ENCODE measurements at places on chromosomes 6 and 20.
A peak's percentile ranks its signal among the peaks of the same experiment; 100 is the strongest.

GRCh38 chr6:142671791-142672190, 273.2 kb downstream of the HIVEP2 start:
- no peak for DNase-seq

DNA sequence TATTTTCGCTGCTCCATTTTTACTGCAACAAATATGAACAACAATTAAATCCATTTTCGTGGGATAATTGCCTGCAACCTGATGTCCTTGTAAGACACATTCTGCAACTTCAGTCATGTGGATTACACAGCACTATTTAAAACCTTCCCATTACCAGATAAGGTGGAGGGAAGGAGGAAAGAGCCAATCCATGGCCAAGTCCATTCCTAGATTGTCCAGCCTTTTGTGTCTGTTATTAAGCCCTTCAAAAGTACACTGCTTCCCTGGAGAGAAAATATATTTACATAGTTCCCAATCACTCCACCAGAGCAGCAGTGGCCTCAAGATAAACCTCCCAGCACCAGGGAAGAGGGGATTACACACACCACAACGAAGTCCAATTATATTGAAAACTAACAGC, 347.9 kb downstream of the CDH26 start:
- DNase-seq = no peak

- no peak for DNase-seq
Measured at GRCh38 chr6:134474955-134475354, 157.0 kb upstream of the SGK1 start.

GRCh38 chr6:128303870-128304269, 216.5 kb downstream of the PTPRK start:
- DNase-seq = peak; percentile 55

GRCh38 chr6:10505529-10505928, 15.6 kb upstream of the GCNT2 start:
- no peak for DNase-seq

GRCh38 chr6:28884423-28885131, 39.2 kb downstream of the TRIM27 start:
- DNase-seq = peak; percentile 73

- peak; percentile 67 for DNase-seq
Measured at GRCh38 chr6:36033935-36034334, 6.3 kb downstream of the MAPK14 start.

GRCh38 chr20:55760586-55760985, 244.7 kb downstream of the CBLN4 start:
- no peak for DNase-seq

DNA sequence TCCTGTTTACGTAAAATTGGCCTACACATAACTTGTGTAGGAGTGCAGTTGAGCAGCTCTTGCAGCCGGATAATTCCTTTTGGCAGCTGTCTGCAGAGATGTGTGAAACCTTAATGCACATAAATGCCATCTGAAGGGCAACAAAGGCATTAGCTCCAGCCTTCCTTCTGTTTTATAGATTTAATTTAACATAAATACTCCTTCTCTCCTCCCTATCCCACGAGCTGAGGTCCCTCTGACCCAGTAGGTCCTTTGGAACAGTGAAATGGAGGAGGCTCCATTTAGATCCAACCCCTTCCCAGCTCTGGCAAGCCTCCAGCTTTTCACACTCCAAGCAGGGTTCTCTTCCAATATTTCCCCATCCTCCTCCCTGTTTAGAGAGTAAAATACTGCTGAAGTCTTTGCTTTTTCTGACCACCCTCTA, 6.5 kb downstream of the PLEKHG1 start:
- DNase-seq = no peak

GRCh38 chr6:1424306-1424927, 35.0 kb downstream of the FOXF2 start:
- DNase-seq = peak; percentile 56

- DNase-seq = peak; percentile 47
Measured at GRCh38 chr20:13610184-13610583, 28.5 kb downstream of the TASP1 start.

- DNase-seq = no peak
Measured at GRCh38 chr6:71509191-71510005, 220.8 kb downstream of the OGFRL1 start.

DNA sequence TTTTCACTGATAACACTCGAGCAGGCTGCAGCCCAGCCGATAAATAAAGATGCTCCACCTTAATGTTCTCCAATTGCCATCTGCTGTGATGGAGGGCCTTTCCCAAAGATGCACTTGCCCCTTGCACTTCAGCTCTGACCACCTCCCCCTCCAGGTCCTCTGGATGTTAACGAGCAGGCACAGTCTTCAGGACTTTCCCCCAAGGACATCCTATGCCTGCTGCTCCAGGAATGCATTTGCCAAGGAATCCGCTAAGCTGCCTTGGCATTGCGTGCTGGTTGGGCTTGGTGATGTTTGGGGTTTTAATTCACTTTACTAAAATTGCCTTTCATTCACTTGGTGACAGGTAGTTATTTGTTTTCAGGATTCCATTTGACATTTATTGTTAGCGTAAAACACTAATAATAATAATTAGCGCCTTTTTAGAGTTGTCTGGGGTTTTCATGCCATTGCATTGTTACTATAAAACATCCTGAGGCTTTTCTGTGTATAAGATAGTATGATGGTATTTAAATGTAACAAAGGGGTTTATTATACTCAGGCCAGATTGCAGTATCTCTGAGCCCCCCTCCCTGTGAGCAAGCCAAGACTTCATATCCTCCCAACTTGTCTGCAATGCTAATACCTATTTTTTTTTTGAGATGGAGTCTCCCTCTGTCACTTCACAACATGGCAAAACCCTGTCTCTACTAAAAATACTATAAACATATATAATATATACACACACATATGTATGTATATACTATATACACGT, 66.7 kb upstream of the TSHZ2 start:
- no peak for DNase-seq

- DNase-seq = no peak
Measured at GRCh38 chr6:170030284-170030815, 260.5 kb downstream of the DLL1 start.

DNA sequence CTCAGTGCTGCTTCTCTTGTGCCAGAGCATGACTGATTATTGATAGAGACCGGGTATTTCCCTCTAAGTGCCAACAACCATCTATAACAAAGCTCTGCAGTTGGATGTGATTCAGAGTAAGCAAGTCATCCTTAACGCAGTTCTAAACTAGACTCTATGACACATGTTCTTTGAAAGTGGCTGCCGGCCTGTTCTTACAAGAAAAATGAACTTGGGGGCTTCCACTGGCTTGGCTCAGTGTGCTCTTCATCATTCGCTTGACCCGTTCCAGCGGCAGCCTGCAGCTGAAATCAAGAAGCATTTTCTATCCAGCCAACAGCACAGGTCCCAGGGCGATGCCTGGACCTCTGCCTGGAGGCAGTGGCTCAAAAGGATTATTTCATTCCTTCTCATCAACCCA, 29.8 kb downstream of the GFOD1 start:
- no peak for DNase-seq

DNA sequence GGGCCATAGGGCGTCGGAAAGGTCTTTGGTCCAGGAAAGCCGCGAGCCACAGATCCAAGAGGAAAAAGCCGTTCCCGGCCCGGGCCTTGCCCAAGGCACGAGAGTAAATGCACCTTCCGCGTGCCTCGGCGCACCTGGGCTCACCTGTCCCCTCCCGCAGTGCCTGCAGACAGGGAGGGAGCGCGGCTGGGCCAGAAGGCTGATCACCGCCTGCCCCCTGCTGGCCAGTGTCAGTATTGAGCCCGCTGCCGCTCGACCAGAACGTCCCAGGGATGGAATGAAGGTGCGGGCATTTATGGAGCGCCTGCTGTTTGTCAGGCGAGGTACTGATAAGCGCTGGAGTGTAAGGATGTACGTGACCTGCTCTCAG, 679 bp upstream of the LPIN3 start:
- peak; percentile 84 for DNase-seq

GRCh38 chr6:36933102-36933501, 21.4 kb upstream of the PI16 start:
- DNase-seq = no peak

- DNase-seq = no peak
Measured at GRCh38 chr6:111794727-111795452, 78.4 kb downstream of the FYN start.

DNA sequence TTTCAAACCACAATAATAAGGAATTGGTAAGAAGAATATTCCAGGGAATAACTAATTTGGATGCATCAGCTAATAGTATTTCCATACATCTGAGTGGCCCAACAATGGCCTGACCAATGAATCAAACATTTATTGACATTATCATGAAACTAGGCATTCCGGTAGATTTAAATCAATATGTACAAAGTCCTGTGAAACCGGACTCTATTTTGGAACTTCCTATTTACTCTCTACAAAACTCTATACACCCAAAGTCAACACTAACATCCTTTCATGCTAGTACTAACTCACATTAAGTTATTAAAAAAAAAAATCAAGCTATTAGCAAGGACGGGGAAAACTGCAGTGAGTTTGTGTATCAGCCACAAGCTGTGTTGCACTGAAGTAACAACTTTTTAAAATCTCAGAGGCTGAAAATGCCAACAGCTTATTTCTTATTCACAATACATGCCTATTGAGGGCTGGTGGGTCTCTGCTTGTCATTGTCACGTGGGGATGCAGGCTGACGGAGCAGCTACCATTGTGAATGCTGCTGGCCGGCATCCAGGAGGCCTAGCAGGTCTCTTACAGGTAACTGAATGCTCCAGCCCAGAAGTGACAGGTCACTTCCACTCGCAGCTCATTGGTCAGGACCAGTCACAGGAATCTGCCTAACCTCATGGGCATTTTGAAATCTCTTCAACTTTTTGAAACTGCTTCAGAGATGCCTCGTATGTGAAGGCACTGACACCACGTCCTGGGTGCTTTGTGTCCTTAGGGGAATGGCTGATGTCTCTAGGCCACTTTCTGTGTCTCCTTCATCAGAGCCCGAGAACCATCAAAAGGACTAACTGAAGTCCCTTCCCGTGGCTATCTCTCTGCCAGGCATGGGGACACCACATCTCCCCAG, 76.3 kb downstream of the SLC22A23 start:
- DNase-seq = no peak

- no peak for DNase-seq
Measured at GRCh38 chr6:159679091-159680077, 13.7 kb downstream of the SOD2 start.

DNA sequence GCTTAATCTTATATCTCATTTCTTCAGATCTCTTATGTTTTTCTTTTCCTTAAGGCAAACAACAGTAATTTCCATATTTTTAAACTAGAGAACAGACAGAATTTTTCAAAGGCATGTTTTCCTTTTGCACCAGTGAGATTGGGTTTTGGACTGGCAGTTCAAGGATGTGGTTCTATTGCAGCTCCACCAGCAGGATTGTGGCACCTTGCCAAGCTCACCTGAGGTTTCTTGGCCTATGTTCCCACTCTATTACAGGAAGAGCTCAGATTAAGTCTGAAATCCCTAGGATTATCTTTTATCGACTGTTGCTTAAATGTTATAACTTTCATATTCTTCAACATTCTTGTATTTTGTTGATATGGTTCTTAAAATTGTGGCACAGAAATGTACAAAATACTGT, 218.9 kb downstream of the PLCB4 start:
- DNase-seq = no peak

GRCh38 chr6:104784884-104785283, 74.8 kb downstream of the HACE1 start:
- no peak for DNase-seq

- peak; percentile 48 for DNase-seq
Measured at GRCh38 chr6:132286298-132287019, 114.8 kb downstream of the MOXD1 start.

GRCh38 chr20:61706259-61706961, 359.3 kb downstream of the TAF4 start:
- DNase-seq = no peak

- DNase-seq = no peak
Measured at GRCh38 chr20:44848254-44849015, 37.1 kb upstream of the YWHAB start.

DNA sequence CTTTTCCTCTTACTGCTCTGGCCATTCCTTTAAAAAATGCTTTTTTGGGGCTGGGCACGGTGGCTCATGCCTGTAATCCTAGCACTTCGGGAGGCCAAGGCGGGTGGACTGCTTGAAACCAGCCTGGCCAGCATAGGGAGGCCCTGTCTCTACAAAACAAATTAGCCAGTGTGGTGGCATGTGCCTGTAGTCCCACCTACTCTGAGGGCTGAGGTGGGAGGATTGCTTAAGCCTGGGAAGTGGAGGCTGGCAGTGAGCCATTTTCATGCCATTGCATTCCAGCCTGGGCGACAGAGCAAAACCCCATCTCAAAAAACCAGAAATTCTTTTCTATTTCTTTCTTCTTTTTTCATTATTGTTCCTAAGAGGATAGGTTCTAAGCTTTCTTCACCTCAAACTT, 36.9 kb upstream of the RNF144B start:
- no peak for DNase-seq

DNA sequence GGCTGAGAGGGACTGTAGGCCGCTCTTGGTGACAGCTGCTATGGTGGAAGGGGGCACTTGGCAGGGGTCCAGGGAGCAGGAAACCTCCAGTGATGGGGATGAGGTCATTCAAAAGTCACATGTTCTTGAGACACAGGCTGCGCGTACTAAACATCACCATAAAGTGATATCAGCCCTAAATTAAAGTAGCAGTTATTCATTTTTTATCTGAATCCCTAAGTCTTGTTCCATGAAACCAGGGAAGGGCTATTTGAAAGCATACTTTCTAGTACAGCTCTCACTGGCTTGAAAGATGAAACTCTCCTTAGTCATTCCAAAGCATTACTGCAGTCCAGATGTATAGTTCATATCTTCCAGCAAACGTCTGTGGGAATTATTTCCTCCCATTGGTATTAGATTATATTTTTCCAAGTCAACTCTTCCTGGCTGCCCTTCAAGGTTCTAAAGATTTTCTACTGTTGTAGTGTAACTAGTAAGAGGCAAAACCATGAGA, 373.1 kb downstream of the CD109 start:
- DNase-seq = no peak

- no peak for DNase-seq
Measured at GRCh38 chr20:49570161-49570827, 2.4 kb upstream of the PTGIS start.

GRCh38 chr20:43188234-43188653, 1.5 kb downstream of the PTPRT start:
- no peak for DNase-seq

DNA sequence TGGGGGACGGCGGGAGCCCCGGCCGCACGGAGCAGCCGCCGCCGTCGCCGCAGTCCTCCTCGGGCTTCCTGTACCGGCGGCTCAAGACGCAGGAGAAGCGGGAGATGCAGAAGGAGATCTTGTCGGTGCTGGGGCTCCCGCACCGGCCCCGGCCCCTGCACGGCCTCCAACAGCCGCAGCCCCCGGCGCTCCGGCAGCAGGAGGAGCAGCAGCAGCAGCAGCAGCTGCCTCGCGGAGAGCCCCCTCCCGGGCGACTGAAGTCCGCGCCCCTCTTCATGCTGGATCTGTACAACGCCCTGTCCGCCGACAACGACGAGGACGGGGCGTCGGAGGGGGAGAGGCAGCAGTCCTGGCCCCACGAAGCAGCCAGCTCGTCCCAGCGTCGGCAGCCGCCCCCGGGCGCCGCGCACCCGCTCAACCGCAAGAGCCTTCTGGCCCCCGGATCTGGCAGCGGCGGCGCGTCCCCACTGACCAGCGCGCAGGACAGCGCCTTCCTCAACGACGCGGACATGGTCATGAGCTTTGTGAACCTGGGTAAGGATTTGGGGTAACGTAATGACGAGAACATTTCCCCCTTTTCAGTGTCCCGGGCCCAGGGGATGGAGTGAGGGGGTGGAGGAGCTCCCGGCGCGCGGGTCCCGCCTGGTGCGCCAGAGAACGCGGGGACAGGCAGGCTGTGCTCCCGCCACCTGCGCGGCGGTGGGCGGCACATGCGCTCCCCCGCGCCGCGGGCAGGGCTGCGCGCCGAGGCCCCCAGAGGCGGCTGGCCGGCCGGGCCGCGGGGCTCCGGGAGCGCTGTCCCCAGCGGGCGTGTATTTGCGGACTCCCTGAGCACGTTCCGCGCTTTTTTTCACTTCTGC, 1.4 kb downstream of the BMP6 start:
- DNase-seq = peak; percentile 40

All from hematopoietic multipotent progenitor cell treated with erythropoietin and hydrocortisone succinate and interleukin-3 and kit ligand, for 4 days (in vitro differentiated cells).